T-helper 9 cell (primary cell): ENCODE measurements at places on chromosomes 11 and 22.

- DNase-seq, result no peak
Measured at GRCh38 chr11:69311767-69312385, 17.9 kb downstream of the MYEOV start.

- DNase-seq, result peak; percentile 11
Measured at GRCh38 chr11:95067841-95068219, 1.1 kb downstream of the SRSF8 start.

DNA sequence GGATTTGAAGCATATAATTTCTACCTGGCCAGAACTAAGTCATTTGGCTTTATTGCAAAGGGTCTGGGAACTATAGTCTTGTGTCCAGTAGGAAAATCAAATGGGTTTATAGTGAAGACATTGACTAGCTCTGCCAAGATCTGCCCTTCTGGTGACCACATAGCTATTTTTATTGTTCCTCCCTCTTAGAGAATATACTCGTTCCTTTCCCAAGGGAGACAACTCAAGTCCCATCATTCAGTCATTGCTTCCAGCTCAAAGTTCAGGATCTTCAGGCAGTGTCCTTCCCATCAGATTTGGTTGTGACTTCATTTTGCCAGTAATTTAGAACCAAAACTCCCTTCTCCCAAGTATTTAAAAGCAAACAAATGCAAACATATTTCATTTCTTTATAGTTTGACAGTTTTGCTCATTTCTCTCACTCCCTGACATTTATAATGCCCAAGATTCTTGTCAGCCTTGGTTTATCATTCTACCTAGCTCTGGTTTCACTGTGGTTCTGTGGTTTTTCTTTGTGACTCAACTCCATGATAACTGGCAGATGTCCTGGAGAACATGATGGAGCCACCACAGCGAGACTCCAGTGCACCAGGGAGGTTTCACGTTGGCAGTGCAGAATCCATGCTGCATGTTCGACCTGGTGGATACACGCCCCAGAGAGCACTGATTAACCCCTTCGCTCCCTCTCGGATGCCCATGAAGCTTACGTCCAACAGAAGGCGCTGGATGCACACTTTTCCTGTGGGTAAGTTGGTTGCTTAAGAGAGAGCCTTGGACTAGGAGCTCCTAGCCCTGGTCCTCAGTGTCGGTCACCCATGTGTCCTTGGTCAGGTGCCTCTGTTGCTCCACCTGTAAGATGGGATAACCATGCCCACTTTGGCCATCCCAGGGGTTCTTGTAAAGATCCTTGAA is 64.9 kb downstream of the DEPDC5 start:
- no peak for DNase-seq

- DNase-seq, result no peak
Measured at GRCh38 chr11:32184723-32185376, 94.0 kb downstream of the RCN1 start.

GRCh38 chr11:20530942-20531703 is 68.3 kb upstream of the SLC6A5 start:
- no peak for DNase-seq

DNA sequence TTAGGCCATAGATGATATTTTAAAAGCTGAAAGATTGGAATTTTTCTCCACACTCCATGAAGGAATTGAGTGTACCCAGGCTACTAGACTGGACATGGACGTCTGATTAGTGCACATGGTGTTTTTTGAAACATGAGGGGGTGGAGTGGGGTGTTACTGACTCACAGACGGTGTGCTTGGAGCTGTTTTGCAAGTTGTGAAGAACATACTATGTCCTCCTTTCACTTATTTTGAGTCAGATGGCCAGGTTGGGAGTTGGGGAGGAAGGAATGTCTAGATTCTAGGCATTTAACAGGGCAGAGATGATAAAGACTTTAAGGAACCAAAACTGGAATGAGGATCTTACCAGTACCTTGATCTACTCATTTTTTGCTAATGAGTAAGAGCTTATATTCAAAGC is 158.1 kb upstream of the MTNR1B start:
- DNase-seq, result no peak

DNA sequence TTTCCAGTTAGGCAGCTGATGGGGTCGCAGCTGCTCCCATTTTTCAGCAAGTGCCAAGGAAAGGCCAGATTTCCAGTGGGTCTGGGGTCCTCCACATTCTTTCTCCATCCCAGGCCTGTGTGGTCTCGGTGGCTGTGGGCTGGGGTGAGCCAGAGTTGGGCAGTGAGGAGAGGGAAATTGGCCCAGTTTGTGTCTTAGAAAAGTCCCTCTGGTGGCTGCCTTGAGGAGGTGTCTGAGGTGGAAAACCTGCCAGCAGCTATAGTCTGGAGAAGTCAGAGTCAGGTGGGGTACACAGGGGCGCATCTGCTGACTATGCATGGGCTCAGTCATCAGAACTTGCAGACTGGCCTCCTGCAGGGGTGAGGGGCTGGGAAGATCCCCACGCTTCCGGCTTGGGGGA is 30.5 kb downstream of the MRGPRD start:
- DNase-seq, result no peak
